Activated B cell treated with CpG ODN at 0.5 μM for 24 hours (primary cell): ENCODE measurements at places on chromosomes 1 and 21. TPM values are rescaled to one million over a fixed set of nuclear protein-coding genes. Genes with fewer than 3 reads are reported as not detected.

DNA sequence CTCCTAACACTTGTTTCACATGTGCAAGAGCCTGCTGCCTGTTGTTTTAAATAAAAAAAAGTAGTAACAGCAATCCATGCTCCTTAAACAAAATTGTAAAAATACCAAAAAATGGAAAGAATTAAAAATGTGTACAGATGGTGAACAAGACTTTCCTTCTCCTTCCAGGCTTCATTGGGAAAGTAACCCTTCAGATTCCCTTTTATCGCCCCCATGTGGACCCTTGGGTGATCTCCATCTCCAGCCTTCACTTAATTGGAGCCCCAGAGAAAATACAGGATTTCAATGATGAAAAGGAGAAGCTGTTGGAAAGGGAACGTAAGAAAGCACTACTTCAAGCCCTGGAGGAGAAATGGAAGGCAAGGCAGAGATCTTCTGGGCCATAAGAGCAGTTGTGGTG is 14.2 kb downstream of the VPS13D start:
- DNase-seq = no peak

RHCE gene
- not detected in 2 replicates for total RNA-seq

DNA sequence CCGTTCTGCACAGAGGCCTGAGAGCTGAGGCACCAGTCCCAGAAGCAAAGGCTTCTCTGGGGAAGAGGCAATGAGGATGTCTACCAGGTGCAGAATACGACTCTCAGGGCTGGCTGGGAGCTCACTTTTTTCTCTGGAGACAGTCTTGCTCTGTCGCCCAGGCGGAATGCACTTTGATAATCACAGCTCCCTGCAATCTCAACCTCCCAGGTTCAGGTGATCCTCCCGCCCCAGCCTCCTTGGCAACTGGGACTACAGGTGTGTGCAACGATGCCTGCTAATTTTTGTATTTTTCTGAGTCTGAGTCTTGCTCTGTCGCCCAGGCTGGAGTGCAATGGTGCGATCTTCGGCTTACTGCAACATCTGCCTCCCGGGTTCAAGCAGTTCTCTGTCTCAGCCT is 17.6 kb downstream of the NADK start:
- DNase-seq = no peak

GRCh38 chr1:34231441-34231840 is 54.7 kb downstream of the C1orf94 start:
- DNase-seq = no peak

- no peak for DNase-seq
These were observed 54.1 kb downstream of the NPHP4 start for GRCh38 chr1:5938101-5938646.

DNA sequence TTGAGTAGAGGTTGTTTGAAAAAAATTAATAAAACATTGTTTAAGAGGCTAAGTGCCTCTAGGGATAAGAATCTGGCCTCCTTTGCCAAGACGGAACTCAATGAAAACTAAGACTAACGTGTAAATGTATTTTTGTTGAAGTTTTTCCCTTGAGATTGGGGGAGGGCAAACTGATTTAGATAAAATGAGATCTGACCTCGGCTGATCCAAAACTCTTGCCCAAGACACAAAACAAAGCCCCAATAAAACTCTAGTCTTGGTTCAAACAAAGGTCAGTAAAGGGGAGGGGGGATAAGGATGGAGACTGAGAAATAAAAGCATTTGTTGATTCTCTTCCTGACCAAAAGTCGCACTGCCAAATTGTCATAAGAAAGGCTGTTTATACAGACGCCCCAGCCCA is 134.8 kb upstream of the DPT start:
- DNase-seq = no peak

- DNase-seq = no peak
These were observed 22.4 kb upstream of the TMPRSS2 start for GRCh38 chr21:41530366-41530765.

DNA sequence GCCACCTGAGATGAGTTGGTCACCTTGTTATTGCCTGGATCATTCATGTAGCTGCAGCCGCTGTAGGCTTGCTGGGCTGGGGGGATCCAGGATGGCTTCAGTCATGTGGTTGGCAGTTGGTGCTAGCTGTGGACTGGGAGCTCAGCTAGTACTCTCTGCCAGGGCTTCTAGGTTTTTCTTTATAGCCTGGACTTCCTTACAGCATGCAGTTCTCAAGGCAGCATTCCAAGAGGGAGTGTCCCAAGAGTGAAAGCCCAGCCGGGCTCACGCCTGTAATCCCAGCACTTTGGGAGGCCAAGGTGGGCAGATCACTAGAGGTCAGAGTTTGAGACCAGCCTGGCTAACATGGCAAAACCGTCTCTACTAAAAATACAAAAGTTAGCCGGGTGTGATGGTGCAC is 23.7 kb upstream of the ACTL8 start:
- DNase-seq = no peak

DNA sequence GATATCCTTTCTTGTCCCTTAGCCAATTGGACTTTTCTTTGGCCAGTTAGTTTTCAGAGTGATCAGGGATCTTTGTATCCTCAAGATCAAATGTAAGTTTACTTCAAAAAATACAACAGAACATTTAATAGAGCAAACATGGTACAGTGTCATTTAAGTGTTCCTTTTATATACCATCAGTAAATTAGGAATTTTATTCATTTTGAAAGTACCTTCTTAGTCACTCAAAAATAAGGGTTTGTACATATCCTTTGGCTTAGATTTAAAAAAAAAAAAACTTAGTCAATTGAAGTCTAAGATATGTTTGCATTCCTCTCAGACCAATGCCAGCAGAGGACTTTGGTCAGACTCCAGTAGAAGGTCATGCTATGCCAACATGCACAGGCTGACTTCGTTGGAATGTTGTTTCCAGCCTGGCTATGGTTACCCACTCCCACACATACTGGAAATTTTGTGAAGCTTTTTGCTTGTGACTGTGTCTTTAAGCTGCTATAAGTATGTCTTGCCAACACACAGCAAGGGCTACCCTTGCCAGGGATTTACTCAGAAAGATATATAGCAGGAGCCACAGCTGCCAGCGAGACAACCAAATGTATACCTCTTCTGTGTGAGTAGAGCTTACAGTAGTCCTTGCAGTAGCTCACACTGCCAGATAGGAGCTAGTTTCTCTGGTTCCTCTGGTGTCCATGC is 81.5 kb upstream of the LRIF1 start:
- DNase-seq = no peak

- DNase-seq = no peak
These were observed 62.9 kb upstream of the CNTN2 start for GRCh38 chr1:204979891-204980649.

- DNase-seq = no peak
These were observed 6.6 kb upstream of the RGS8 start for GRCh38 chr1:182690886-182691443.

- no peak for DNase-seq
These were observed 32.2 kb downstream of the EVI5 start for GRCh38 chr1:92752719-92753118.

OR2T11 gene
- 1.7 and 4.3 TPM in 2 replicates for total RNA-seq

DNA sequence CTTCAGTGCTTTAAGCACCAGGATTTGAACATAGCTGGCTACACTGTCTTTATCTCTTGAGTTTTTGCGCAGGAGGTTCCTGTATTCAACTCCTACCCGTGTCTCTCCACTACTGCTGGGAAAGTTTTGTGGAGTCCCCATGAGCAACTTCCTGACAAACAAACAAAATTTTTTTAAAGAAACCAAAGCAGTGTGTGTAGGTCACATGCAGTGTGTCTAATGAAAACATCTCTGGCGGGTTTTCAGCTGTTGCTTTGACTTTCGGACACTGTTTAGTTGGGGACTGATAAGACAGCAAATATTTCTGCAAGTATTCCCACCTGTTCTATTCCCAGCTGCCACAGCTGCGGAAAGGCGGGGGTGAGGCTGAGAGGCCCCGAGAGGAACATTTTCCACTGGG is 2.0 kb downstream of the PSEN2 start:
- DNase-seq = no peak
